ENCODE measurements at places on chromosomes 3 and 15.

- no peak for DNase-seq
Observed at GRCh38 chr3:71317749-71318457, 265.6 kb downstream of the FOXP1 start.

DNA sequence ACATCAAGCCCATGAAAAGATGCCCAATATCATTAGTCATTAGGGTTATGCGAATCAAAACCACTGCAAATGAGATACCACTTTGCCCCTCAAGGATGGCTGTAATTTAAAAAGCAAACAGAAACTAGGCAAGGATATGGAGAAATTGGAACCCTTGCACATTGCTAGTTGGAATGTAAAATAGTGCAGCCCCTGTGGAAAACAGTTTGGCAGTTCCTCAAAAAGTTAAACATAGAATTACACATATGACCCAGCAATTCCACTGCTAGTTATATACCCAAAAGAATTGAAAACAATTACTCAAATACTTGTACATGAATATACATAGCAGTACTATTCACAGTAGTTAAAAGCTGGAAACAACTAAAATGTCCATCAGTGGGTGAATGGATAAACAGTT is 186.8 kb upstream of the CGNL1 start:
- no peak for DNase-seq

DNA sequence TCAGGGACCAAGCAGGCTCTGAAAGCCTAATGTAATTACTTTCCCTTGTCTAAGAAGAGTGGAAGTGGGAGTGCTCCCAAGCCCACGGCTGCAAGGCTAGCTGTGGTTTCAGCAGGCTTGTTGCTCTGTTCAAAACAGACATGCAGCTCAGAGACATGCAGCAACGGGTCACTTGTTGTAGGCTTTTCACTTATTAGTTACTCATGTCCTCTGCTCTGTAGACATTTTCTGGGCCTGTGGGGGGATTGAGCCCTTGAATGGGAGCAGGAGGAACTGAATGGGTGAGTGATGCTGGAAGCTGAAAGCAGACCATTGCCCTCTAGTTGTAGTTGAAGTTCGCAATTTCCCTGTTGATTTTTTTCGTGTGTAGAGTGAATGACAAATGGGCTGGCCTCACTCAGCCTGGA is 261.9 kb upstream of the NR2E3 start:
- DNase-seq = no peak

DNA sequence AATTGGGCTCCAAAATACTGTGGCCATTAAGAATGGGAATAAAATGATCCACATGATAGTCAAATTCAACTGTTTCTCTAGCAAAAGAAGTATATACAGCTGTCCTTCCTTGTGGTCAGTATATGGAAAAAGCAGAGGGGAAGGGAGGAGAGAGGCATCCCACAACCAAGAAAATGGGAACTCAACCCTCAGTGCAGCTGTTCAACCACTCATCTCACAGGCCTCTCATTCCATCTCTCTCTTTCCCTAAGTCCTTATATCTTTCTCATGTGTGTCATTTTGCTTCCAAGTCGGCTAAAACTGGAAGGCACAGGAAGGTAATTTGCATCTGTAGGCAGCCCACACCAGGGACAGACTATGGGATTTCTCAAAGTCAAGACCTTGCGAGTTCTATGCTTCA is 27.5 kb downstream of the AVEN start:
- DNase-seq = no peak

DNA sequence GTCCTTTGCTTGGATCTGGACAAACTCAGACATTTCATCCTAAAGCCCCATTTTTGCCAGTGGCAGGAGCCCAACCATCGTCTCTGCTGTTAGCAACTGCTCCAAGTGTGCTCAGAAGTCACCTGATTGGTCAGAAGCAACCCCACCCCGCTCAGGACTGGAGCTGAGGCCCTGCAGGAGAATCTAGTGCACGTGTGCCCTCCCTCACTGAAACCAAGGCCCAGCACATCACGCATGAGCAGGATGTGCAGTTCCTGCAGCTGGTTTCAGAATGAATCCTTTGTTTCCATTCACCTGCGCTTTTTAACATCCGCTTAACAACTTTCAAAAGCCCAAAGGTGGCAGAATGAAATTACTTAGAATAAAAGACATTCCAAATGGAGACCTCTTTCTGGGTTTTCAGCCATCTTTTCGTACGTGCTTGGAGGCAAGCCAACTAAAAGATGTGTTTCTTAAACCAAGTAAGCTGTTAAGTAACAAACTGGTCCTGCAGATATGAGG is 81.2 kb downstream of the SRGAP3 start:
- no peak for DNase-seq

- DNase-seq = no peak
Observed at GRCh38 chr3:189305412-189305811, 133.6 kb downstream of the TPRG1 start.

GRCh38 chr3:15877813-15878212 is 80.0 kb upstream of the ANKRD28 start:
- DNase-seq = no peak

DNA sequence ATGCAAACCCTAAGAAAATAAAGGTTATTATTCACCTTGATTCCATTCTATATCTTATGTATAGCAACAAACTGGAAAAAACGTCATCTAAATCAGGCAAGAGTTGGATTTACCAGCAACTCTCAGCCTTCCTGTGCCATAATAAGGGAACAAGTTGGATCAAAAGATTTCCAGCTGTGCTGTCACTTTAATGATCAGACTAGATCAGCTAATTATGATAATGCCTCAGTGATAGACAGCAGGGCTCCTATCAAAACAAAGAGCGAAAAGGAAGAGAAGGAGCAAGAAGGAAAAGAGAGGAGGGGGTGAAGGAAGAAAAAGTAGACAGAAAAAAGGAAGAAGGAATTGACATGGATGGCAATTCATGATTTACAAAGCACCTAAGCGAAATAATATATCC is 36.7 kb upstream of the BCL6 start:
- no peak for DNase-seq

DNA sequence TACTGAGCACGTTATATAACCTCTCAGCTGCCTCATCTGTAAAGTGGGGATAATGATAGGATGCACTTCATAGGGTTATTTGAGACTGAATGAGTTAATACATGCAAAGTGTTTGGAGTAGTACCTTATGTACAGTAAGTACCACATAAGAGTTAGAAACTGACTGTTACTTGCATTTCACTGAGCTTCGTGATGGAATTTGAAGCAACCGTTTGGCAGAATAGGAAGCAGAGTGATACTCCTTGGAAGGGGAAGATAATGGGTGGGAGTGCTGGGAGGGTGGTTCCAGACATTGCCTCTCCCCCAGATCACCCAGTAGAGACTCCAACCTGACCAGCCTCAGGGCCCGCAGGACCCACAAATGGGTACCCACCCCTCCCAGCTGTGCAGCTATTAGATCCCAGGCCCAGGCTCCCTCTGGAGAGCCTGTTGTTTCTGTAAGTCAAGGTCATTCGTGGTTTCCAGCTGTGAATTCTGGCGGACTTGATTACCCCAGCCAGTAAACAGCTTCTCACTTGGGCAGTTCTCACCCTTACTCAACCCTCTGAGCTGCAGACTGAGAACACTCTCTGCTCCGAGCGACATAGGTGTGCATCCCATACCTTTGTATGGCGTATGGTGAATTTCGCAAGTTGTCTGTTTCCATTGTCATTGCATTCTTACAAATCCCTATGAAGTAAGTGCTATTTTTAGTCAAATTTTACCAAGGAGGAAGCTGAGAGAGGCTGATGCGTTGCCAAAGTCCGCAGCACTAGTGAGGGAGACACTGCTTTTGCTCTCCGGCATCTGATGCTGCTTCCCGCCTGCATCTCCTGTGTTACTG is 11.1 kb downstream of the ALPK3 start:
- no peak for DNase-seq

DNA sequence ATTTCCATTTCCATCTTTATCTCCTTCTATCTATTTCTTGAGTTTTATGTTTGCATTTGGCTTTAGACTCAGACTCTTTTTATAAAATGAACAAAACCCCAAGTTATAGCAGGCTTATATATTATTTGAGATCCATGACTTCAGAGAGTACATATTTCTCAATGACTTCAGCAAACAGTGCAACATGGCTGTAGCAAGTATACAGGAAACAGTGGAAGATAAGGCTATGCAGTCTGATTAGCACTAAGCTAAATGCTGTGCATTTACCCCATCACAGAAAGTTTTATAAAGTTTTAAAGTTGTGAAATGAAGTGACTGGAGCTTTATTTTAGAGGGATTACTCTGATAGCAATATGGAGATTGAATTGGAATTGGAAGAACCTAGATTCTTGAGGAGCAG is 463.5 kb upstream of the TGFBR2 start:
- DNase-seq = no peak

Measured in posterior cingulate gyrus (tissue), 11 donors.